ENCODE measurements at places on chromosomes 2 and 18.

- DNase-seq: no peak
These were observed 58.1 kb downstream of the NCKAP1 start for GRCh38 chr2:182980115-182980514.

DNA sequence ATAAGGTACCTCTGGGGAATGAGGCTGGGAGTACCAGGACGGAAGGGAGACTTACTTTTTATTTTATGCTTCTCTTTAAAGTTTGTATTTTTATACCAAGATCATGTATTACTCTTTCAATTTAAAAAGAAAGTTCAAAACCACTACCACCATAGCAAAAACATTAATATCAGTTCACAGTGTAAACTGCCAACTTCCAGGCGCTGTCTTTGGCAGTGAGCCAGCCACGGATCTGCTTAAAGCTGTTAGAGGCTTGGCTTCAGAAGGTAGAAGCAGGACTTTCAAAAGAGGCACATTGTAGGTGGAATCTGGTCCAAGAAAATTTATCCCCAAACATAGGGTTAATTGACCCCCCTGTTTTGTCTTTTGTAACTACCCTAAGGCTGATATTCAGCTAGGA, 74.8 kb downstream of the B3GNT2 start:
- peak; percentile 78 for DNase-seq

GRCh38 chr18:770583-770961, 41.5 kb downstream of the YES1 start:
- DNase-seq: no peak

DNA sequence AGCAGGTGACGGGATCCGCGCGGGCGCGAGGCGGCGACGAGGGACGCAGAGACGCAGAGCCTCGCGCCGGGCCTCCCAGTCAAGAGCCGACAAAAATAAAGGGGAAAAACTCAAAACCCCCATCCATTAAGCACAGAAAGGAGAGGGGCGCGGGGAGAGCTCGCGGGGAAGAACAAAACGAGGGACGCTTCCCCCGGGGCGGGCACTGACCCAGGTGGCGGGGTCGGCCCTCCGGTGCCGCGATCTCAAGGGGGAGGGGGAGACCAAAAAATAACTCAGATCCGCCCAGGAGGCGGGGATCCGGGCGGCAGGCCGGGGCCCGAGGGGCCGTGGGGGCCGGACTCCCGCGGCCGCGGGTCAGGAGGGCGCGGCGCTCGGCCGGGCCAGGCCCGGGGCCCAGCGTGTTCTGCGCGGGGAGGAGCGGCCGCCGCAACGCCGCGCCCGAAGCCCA, 597 bp downstream of the RNF103 start:
- DNase-seq: peak; percentile 72

GRCh38 chr2:96540136-96540535, 3.6 kb downstream of the ARID5A start:
- no peak for DNase-seq

DNA sequence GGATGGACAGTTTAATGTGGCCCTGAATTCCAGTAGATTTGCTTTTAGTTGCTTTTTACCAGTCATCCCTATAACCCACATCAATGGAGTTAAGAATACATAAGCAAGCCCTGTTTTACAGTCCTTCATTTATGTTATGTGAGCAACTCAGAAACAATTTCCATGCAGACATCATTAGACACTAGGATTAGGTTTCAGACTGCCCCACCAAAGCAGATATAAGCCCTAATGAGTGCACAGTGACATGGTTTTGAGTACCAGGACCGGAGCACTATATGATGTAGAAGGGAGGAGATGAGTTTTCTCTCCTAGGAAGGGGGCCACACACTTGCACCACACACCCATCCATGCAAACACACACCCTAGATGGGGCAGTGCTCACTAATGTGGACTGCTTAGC, 15.5 kb downstream of the KCNS3 start:
- DNase-seq: no peak

- DNase-seq: no peak
These were observed 23.1 kb upstream of the TNFAIP6 start for GRCh38 chr2:151334082-151334815.

- DNase-seq: no peak
These were observed 42.1 kb downstream of the ZC3H6 start for GRCh38 chr2:112317303-112318158.

- peak; percentile 31 for DNase-seq
These were observed 254.8 kb downstream of the RNF152 start for GRCh38 chr18:61637905-61638595.

GRCh38 chr2:165889158-165889557, 64.4 kb downstream of the TTC21B start:
- no peak for DNase-seq

DNA sequence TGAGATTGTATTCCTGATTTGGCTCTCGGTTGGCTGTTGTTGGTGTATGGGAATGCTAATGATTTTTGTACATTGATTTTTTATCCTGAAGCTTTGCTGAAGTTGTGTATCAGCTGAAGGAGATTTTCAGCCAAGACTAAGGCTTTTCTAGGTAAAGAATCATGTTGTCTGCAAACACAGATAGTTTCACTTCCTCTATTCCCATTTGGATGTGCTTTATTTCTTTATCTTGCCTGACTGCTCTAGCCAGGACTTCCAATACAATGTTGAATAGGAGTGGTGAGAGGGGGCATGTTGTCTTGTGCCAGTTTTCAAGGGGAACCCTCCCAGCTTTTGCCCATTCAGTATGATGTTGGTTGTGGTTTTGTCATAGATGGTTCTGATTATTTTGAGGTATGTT, 90.4 kb downstream of the CYP26B1 start:
- no peak for DNase-seq

DNA sequence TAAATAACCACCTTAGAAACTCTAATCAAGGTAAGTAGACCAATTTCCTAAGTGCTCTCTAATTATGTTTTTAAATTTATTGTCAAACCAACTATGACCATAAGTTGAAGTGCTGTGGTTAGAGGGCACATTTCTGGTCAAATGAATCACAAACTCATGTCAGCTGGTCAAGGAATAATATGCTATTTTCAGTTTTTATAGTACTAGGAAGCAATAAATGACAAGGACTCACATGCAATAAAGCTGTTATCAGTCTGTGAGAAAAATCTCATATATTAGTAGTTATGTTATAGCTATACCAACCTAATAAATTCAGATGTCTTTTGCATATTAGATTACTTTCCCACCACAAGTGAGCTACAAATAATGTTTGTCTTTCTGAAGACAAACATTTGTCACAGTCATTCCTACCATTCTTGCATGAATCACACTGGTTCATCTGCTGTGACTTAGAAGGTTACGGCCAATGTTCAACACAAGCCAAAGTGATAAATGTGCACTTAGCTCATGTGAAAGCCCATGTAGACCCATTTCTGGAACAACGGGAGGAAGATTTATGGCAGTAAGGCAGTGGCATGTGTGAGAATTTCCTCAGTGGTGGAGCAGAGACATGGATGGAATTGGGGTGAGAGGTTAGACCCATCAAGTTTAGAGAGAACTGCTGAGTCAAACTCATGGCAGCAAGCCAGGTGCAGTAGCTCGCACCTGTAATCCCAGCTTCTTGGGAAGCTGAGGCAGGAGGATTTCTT, 27.4 kb upstream of the CCNYL1 start:
- DNase-seq: no peak

GRCh38 chr2:156437272-156437930, 1.2 kb downstream of the GPD2 start:
- DNase-seq: peak; percentile 27

DNA sequence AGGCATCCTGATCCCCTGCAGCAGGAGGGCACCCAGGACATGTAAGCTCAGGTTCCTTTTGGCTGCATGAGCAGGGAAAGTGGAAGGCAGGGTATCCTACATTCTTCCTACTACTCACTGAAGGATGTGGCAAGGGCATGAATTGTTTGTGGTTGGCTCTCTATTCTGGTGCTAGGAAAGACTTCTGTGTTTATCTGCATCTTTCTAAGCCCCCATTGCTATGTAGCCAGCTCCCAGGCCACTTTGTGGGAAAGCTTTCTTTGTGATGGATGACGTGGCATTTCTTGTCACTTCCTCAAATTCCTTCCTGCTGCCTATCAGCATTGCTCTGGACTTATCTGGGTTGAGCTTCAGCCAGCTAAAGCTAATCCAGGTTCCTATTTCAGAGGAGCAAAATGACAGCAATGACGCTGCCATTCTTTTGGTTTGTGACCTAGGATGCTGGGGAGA, 46.2 kb downstream of the MEIS1 start:
- DNase-seq: no peak

- DNase-seq: no peak
These were observed 60.8 kb downstream of the LIMS1 start for GRCh38 chr2:108594982-108595464.

- no peak for DNase-seq
These were observed 109.9 kb downstream of the MSTN start for GRCh38 chr2:189952536-189953109.

- no peak for DNase-seq
These were observed 34.8 kb upstream of the SP5 start for GRCh38 chr2:170680172-170680941.

DNA sequence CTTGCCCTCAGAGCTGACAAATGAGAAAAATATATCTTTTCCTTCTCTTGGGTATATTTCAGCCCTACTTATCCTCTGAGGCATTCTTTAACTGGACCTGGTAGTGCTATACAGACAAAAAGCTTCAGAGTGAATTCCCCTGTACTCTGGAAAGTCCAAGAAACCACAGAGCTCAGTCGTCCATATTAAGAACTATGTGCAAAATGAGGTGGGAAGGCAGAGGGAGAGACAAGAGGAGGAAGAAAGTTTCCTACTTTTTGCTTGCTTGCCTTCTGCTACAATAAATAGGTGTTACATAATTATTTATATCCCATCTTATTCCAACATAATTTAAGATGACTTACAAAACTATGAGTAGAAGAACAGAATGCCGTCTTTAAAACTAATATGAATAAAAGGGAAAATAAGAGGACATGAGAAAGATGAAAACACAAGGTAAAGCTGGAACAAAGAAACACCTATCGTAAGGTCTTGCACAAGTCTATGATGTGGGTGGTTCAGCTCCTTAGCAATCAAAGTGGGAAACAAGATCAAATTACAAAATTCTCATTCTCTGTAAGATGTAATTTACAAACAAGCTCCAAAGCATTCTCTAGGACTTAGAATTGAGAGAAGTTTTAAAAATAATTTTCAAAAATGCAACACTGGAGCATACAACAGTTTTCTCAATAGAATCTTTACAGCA, 97.9 kb downstream of the BAZ2B start:
- DNase-seq: no peak

DNA sequence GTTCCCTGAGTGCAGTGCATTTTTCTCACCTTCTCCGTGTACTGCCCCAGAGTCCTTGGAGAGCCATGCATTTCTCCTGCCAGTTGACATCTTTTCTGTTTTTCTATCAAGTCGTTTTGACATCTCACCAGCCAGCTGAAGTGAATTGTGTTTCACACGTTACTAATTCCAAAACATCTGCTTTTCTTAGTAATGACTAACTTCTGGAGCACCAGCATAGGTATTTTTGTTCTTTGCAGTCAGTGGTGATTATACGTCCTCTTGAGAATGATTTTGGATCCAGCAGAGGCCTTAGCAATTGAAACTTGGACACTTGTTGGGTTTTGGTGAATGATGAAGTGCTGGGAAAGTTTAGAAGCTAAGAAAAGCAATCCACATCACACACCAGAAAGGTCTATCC, 112.5 kb downstream of the PIK3C3 start:
- no peak for DNase-seq

GRCh38 chr2:24984912-24985311, 13.2 kb upstream of the DNAJC27 start:
- DNase-seq: peak; percentile 75

DNA sequence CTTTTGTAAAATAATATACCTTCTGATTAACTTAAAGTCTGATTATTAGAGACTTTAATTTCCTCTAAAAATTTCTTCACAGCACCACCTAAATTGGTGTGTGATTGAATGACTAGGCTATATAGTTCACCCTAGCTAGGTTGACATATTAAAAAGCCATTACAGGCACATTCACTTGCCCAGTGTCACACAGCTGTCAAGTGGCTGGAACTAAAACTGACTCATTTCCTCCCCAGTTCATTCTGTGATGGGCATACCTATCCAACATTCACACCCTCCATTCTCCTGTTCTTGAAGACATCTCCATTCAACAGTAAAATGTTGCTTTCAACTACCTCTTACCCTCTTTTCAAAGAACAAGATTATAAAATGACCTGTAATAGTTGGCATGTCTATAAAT, 334.5 kb downstream of the ARHGAP15 start:
- no peak for DNase-seq

DNA sequence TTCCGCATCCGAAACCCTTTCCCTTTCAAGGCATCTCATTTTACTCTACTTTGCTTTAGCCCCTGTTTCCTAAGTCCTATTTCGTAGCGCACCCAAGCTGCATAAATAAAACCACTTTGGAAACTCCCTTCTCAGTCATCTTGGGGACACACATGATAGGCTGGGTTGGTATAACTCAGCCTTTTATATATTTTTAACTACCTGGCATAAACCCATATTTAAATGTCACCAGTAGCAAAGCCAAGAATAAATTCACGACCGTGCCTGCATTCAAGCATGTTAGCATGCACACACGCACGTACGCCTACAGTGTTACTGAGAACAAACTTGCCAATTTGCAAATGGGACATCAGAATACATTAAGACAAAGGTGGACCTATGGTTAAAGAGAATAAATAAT, 564.7 kb upstream of the PIK3C3 start:
- no peak for DNase-seq

GRCh38 chr2:164115806-164116205, 380.0 kb upstream of the FIGN start:
- DNase-seq: no peak

GRCh38 chr2:121187982-121188411, 97.0 kb downstream of the TFCP2L1 start:
- no peak for DNase-seq

- peak; percentile 79 for DNase-seq
These were observed 589 bp upstream of the SGPP2 start for GRCh38 chr2:222423632-222424275.

DNA sequence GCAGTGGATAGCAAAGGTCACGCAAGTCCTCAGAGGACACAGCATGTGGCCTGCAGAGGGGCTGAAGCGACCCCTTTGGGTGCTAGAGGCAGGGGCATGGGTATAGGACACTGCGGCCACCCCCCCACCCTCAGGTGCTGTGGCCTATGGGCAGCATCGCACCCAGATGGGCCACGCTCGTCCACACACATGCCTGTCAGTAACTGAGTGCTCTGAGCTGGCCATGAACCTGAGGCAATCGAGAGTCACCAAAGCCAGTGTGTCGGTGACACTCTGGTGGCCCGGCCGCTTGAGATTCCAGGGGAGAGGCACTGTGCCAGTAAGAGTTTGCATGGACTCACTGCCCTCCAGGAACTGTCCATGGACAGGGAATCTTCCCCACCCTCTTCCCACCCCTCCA, 22.7 kb upstream of the PTPN2 start:
- DNase-seq: no peak

GRCh38 chr18:35571138-35571537, 10.4 kb upstream of the GALNT1 start:
- DNase-seq: no peak

GRCh38 chr2:41863062-41863461, 184.8 kb upstream of the PKDCC start:
- DNase-seq: no peak

- DNase-seq: no peak
These were observed 3.9 kb downstream of the CDCA7 start for GRCh38 chr2:173358616-173359015.
